ENCODE measurements at places on chromosomes 16 and 17.

- no peak for DNase-seq
These were observed 2.6 kb downstream of the OVCA2 start for GRCh38 chr17:2044263-2044894.

GRCh38 chr17:52035336-52035915 lies 123.1 kb downstream of the CA10 start:
- DNase-seq: no peak

GRCh38 chr16:56558024-56558747 lies 6.7 kb upstream of the MT4 start:
- DNase-seq: peak; percentile 3

DNA sequence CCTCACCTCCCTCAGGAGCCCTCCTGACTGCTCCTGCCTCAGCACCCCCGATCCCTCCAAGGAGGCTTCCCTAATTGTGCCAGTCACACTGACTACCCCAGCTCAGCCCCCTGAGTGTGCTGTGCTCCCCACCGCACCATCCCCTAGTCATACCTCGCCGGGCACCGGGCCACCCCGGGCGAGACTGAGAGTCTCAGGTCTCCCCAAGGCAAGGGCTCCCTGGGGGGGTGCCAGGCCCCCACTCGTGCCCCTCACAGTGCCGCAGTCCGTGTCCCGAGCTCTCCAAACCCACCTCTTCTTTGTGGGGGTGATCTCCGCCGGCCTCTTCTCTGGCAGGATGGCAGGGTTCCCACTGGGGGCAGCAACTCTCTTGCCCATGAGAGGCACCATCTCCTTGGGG lies 3.2 kb downstream of the TRPV3 start:
- DNase-seq: no peak

GRCh38 chr17:82737967-82738877 lies 2.8 kb downstream of the FN3K start:
- no peak for DNase-seq

DNA sequence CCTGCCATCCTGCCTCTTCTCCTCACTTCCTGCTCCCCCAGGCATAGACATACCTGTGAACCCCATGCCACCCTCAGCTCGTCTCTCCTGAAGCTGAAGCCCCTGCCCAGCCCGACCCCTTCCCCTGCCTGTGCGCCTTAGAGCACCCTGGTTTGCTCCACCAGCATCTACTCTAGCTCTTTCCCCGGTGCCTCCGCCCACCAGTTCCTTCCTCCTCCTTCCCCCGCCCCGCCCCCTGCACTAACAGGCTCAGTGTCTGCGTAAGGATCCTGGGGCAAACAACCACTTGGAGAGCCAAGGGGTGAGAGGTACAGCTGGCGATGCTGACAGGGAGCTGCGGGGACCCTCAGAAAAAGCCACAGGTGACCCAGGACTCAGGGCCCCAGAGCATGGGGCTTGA lies 1.9 kb downstream of the GPR142 start:
- no peak for DNase-seq
